ENCODE measurements at places on chromosomes 1 and 21.
A peak's percentile ranks its signal among the peaks of the same experiment; 100 is the strongest.

DNA sequence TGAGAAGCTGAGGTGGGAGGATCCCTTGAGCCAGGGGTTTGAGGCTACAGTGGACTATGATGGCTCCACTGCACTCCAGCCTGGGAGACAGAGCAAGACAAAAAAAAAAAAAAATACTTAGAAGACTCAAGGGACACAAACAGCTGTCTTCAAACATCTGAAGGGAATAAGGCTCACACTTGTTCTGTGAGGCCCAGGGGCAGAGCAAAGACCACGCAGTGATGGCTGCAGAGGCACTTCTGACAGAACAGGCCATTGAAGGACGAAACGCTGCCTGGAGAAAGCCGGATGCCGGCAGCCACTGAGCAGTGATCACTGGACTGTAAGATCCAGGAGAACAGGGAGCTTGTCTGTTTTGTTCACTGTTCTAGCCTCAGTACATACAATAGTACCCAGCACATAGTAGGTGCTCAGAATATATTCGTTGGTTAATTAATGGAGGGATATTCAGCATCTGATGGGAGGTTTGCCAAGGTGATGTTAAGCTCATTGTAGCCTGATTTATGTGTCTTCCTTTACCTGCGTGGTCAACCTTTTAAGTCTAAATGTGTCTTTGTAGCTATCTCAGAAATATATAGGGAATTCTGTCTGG lies 12.1 kb upstream of the NDC1 start:
- no peak for DNase-seq

DNA sequence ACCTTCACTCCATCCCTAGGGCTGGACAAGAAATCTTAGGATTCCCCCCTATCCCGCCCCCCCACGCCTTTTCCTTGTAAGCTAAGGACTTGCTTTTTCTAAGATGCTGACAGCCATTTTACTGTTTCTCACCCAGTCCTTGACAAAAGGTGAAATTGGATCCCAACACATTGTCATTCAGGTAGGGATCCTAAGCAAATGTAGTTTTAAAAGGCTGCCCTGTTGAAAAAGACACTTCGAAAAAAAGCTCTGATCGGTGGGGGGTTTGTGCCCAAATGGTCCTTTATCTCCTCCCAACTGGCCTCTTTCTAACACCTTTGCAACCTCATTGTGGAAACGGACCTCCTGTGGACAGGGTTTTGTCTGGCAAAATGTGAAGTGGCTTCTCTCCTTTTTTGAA lies 2.9 kb downstream of the CACHD1 start:
- DNase-seq, result no peak

GRCh38 chr1:117569856-117570255 lies 36.0 kb upstream of the TENT5C start:
- no peak for DNase-seq

- no peak for DNase-seq
Measured at GRCh38 chr21:44994047-44994694, 54.3 kb downstream of the SLX9 start.

DNA sequence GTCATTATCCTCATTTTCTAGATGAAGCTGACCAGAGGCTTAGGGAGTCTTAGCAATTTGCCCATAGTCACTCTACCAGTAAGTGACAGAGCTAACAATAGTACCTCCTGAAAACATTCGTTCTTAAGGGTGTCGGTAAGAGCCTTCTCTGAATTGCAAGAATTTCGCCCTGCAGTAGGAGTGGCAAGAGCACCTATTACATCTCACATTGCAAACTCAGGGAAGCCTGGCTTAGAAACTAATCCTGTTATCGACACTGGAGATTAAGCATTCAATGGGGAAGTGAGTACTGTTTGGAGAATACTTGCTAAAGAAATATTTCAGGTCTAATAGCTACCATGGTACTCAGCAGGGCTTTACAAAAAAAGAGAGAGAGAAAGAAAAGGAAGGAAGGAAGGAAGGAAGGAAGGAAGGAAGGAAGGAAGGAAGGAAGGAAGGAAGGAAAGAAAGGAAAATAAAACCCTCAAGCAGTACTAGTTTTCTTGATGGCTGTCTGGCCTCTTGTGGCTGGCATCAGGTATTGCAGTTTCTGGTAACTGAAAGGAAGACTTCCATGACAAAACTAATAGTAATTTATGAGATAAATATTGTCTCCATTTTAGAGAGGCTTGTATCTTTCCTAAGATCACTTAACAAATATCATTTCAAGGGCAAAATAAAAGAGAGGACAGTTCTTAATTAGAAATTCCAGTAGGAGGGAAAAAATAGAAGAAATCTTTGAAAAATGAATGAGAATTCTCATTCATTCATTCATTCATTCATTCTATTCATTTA lies 10.4 kb downstream of the C1orf226 start:
- DNase-seq, result peak; percentile 58

DNA sequence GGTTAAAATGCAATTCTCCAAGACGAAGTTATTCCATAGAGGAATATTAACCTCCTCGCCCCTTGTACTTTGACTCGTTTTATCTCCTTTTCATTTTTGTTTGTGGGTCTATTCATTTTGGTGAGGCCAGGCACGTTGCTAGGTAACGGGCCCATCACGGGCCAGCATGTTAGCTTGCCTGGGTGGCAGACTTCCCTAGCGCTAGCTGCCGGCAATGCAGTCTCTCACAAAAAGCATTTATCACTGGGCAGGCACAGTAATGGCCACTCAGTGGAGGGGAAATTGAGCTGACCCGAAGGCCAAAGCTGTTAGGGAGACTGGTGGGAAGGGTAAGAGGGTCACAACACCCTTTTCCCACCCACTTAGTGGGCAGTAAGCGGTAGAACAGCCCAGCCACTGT lies 234.4 kb upstream of the FOXD3 start:
- DNase-seq, result no peak

- no peak for DNase-seq
Measured at GRCh38 chr1:219352961-219353651, 179.4 kb downstream of the LYPLAL1 start.

DNA sequence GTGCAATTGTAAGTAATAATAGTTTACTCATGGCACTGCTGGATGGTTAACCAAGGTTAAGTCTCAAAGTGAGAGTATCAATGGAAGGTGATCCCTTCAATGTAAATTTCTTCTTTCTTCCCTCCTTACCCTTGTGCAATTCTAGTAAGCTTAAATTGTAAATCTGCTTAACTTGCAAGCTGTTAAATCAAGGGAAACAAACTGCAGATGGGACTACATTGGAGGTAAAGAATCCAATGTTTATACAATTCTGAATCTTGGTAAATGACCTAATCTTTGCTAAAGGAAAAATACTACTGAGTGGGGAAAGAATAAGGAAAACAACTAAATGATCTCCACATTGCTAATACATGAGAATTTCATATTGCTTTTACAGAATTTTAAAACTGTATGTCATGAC lies 6.7 kb upstream of the CD55 start:
- no peak for DNase-seq

GRCh38 chr1:221165839-221166500 lies 286.7 kb downstream of the HLX start:
- DNase-seq, result peak; percentile 26

GRCh38 chr21:16554503-16554902 lies 824.7 kb downstream of the USP25 start:
- no peak for DNase-seq

DNA sequence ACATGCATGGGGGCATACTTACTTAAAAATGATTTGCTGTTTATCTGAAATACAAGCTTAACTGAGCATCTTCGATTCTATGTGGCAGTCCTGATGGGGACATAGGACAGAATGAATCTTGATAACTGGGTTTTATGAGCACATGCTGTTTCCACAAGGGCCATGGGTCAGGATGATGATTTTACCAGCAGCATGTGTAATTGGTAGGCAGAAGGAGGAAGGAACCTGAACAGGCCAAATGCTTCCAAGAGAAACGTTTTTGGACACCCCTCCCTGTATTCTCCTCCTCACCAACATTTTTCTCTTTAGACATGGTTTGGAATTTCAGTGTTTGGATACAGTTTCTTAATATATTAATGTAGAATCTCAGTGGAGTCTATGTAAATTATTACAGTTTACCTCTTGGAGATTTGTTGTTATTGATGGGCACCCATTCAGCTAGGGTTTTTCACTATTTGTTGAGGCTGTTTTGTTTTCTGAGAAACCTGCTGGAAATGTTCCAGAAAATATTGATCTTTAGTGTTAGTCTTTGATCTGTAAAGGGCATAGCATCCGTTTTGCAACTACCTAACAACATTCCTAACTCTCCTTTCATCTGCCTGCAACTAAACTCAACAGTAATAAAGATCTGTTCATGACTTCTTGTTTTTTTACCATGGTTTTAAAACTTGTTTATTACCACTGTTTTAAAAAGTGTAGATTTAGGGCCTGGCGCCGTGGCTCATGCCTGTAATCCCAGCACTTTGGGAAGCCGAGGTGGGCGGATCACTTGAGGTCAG lies 42.0 kb downstream of the TBCE start:
- no peak for DNase-seq

DNA sequence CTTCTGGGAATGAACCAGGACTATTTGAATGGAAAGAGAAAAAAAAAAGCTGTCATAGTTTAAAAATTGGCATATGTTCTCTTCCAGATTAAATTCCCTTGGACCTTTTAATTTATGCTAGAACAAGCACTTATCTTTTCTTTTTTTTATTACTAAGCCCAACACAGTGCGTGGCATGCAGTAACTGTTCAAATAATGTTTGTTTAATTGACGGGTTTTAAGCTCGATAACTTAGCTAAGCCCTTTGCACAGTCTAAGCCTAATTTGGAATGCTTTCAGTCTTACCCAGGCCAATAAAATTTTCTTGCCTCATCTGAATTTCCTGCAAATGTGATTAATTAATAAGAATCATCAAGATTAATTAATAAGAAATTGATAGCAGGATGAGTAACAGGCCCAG lies 39.3 kb upstream of the EDEM3 start:
- DNase-seq, result no peak

- peak; percentile 28 for DNase-seq
Measured at GRCh38 chr1:200432586-200432985, 22.8 kb upstream of the ZNF281 start.

GRCh38 chr1:3599286-3599811 lies 12.0 kb downstream of the MEGF6 start:
- no peak for DNase-seq

- DNase-seq, result no peak
Measured at GRCh38 chr1:210654176-210654981, 325.7 kb downstream of the HHAT start.

DNA sequence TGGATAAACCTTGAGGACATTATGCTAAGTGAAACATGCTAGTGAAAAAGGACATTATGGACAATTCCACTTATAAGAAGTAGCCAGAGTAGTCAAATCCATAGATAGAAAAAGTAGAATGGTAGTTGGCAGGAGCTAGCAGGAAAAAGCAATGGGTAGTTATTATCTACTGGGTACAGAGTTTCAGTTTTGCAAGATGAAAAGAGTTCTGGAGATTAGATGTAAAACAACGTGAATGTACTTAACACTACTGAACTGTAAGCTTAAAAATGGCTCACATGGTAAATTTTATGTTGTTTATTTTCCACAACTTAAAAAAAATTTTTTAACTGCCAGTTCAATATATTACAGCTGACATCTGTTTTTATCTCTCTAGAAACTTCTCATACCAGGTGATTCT lies 19.4 kb downstream of the JAK1 start:
- no peak for DNase-seq

DNA sequence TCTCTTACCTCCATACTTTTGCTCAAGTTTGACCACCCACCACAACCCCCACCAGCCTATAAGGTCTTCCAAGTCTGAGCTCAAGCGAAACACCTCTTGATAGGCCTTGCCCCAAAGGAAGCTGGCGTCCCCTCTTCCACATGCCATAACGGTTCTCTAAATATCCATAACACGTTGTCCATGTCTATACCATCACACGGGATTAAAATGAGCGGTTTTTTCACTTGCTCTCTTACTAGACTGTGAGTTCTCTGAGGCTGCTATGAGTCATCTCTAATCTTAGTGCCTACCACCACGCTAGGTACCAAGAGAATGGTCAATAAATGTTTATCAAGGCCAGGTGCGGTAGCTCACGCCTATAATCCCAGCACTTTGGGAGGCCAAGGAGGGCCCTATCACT lies 41.0 kb downstream of the WASF2 start:
- DNase-seq, result no peak

DNA sequence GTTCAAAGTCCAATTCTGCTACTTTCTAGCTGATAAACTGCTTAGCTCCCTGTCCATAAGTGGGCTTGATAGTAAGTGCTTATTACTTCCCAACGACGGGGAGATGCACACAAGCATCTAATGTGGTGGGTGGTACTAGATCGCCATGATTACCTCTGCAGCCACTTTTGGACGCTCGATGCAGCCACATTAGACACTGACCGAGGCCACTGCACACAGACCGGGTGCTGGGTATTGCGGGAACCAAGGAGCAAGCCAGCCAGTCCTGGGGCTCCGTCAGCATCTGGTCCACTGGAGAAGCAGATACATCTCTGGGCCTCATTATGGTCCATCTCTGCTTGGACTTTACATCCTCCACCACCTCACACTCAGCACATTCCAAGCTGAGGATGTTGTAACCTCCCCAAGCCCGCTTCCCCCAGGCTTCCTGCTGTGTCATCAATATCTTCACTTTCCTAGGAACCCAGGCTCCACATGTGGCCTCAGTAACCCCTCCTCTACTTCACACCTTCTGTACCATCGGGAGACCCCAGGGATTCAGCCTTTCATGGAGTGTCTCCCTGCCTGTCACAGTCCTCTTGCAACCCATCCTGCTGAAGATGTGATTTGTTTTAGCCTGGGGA lies 48.2 kb downstream of the RHOU start:
- no peak for DNase-seq

GRCh38 chr1:94332516-94332915 lies 85.7 kb upstream of the ABCD3 start:
- DNase-seq, result no peak

DNA sequence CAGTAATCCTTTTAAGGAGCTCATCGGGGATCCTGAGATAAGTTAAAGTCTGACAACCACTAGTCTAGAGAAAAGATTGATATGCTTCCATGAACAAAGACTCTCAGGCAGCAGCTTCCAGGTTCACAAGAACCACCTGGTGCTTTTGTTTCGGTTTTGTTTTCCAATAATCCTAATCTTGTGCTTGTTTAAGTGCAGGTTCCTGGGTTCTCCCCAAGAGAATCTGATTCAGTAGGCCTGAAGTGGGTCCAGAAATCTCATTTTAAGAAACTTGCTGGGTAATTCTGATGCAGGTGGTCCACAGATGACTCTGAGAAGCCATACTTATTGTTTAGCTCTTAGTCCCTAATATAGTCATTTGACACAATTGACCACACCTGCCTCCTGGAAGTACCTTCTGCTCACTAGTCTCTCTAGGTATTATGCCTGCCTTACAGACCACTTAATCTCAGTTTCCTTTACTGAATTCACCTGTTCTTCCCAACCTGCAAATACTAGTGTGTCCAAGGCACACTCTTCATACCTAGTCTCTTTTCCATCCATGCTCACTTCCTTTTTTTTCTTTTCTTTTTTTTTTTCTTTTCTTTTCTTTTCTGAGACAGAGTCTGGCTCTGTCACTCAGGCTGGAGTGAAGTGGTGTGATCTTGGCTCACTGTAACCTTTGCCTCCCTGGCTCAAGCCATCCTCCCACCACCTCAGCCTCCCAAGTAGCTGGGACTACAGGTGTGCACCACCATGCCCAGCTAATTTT lies 20.5 kb upstream of the FRRS1 start:
- DNase-seq, result no peak

- DNase-seq, result no peak
Measured at GRCh38 chr1:42136466-42136865, 16.7 kb upstream of the GUCA2B start.

Data from suppressor macrophage treated with lipopolysaccharide for 4 hours (primary cell).